Activated CD4-positive, alpha-beta memory T cell treated with anti-CD3 and anti-CD28 coated beads for 36 hours (primary cell): ENCODE measurements at places on chromosomes 5 and 9.

- no peak for DNase-seq
Measured at GRCh38 chr5:76642390-76643040, 19.3 kb upstream of the F2RL2 start.

DNA sequence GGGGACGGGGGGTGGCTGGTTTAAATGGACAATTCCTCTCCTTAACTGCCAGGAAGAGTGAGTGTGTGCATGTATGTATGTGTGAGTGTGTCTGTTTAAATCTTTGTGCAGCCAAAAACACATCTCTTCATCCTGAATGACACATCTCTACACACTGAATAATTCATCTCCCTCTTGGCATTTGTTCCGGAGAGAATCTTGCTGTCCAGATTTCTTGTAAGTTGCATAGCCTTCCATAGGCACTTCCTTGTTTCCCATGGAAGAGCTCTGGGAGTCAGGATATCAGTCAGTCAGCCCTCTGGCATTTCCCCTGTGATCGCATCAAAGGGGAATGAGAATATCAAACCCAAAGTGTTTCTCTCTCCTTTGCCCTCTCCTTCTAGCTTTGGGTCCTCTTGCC is 74.7 kb downstream of the WWC1 start:
- no peak for DNase-seq

- no peak for DNase-seq
Measured at GRCh38 chr9:3980771-3981170, 319.1 kb downstream of the GLIS3 start.

DNA sequence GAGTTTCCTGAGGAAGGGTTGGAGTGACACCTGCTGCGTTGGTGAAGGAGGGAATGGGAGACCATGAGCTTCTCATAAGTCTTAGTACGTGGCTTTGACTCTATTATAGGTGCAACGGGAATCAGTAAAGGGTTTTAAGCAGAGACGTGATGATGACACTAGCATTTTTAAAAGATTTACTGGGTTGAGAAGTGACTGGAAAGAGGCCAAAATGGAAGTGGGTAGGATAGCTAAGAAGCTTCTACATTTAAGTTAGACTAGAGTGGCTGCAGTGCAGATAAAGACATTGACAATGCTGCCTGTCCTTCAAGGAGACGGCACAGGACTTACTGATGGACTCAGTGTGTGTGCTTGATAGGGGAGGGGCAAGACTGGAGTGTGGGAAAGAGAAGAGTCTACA is 6.2 kb downstream of the GAPT start:
- no peak for DNase-seq

GRCh38 chr5:150065886-150066285 is 20.5 kb downstream of the CSF1R start:
- no peak for DNase-seq

- DNase-seq = no peak
Measured at GRCh38 chr5:98911280-98912040, 17.3 kb downstream of the CHD1 start.

- no peak for DNase-seq
Measured at GRCh38 chr5:34991486-34992238, 56.1 kb downstream of the AGXT2 start.

- no peak for DNase-seq
Measured at GRCh38 chr5:17413691-17414090, 84.3 kb upstream of the TAF11L2 start.

DNA sequence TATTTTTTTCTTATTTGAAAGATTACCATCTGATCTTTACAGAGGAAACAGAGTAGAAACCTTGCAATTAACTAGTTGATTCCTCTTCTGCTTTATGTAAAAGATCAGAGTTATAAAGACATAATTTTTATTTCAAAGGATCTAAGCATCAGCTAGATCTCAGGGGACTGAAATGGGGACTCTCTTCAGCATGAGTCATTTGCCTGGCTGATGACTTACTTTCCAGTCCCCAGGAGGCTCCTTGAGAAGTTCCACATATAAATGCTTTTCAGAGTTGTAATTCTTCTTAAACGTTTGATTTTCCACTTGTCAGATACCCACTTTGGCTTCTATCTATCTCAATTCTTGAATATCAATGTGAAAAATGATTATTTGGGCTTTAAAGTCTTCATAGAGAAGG is 389.4 kb downstream of the RAB3C start:
- no peak for DNase-seq

DNA sequence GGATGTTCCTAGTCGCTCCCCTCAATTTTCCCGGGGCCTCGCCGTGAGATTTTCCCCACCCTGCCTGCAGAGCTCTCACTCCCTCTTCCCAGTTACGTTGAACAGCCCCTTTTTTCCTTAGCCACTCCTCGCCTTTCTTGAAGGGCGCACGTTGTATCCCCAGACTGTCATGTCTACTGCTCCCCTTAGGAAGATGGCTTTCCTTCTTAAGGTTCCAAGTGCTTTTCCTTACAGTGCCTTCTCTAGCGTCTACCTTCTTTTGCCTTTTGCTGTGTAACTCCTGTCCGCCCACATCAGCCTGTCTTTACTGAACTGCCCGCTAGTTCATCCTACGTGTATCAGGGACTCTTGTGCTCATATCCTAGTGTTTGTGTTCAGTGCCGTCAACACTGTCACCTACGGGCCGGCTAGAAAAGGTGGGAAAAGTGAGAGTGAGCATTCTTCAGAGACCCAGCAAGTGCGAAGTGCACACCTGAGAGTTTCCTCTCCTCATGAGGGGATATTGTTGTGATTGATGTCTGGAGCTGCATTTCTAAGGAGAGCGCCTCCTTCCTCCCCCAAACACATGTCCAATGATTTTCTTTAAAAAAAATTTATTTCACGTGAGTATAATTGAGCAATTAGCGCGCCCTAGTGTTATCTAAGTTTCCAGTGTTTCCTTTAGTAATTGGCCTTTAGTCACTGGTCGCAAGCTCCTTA is 764 bp downstream of the CAMLG start:
- peak; percentile 51 for DNase-seq

DNA sequence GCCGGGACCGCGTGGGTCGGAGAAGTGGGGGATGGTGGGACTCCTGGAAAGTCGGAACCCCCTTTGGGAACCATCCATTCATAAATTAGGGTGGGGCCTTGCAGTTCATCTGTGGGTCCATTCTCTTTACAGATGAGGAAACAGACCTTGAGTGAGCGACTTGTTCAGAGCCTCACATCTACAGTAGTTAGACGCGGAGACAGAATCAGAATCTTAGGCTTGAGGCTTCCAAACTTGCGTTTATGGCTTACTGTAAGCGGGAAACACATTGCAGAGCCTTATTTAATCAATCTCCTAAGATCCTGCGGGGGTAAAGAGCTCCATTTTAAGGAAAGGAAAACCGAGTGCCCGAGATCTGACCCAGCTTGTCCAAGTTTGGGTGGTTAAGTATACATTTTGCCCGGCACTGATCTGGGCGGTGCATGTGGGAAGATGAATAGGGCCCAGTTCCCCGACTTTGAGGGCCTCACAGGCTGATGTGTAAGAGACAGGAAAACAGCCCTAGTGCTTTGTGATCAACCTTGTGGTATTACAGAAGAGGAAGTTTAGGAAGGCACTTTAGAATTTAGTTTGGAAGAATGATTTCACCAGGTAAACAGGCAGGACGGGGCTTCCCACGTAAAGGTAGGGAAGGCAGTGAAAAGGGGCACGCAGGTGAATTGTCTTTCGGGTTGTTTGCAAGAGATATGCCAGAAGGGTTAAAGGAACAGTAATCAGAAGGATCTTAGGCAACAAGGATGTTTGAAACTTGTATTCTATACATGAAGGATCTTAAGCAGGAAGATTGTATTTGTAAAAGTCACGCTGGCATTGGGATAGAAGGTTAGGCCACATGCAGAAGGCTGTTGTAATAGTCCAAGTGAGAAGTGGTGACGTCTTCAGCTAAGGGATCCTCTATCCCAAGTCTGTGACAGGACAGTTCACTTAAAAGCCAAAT is 744 bp downstream of the TARS1 start:
- peak; percentile 52 for DNase-seq

GRCh38 chr9:93098236-93098946 is 2.4 kb downstream of the CARD19 start:
- DNase-seq = peak; percentile 84

- DNase-seq = no peak
Measured at GRCh38 chr9:124684169-124684568, 86.9 kb downstream of the NR6A1 start.

- DNase-seq = no peak
Measured at GRCh38 chr5:38793099-38793498, 52.7 kb upstream of the OSMR start.

GRCh38 chr9:128372188-128372641 is 1.0 kb downstream of the URM1 start:
- no peak for DNase-seq

DNA sequence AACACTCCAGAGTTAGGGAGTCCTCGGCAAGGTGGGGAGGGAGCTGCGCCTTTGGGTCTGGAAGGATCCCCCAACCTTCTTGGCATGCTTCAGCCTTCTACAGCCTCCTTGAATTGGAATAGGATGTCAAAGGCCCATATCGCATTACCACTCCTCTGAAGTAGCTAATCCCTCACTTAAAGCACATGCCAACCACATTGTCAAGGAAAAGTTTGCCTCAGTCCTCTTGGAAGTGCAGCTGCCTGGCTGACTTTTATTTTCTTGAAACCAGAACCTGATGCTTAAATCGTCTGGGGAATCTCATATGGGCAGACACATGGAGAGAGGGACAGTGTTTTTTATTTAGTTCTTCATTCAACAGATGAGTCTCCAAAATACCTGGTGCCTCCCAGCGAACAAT is 14.5 kb downstream of the CXCL14 start:
- DNase-seq = no peak

DNA sequence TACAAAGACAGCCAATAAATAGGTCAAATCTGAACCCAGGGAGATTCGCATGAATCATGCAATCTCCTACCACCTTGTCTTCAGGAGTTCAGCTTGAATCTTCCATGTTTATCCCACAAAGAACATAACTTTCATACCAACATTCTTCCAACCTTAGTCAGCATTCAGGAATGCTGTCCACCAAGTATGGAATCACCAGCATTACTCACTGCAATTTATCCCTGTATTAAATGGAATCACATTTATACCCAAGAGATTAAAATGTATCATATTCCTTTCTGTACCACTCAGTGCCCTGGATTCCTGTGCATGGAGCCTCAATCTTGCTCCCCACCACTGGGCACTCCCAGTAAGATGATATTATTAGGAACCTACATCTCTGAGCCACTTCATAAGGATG is 162.6 kb downstream of the GLIS3 start:
- no peak for DNase-seq

DNA sequence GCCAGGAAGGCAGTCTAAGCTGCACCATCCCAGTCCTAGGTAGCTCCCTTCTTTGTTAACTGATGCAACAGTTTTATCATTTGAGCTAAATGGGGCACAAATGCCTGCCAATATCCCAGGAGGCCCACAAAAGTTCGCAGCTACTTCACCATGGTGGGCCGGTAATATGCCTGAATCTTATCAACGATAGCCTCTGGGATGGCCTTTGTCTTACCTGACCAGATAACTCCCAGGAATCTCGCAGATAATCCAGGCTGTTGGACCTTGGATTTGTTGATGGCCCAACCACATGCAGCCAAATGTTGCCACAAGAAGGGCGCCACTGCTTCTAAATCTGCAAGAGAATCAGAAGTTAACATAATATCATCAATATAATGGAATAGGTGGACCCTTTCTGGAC is 83.8 kb upstream of the ATP10B start:
- no peak for DNase-seq

GRCh38 chr9:29325894-29326293 is 1752.6 kb upstream of the C9orf72 start:
- no peak for DNase-seq

DNA sequence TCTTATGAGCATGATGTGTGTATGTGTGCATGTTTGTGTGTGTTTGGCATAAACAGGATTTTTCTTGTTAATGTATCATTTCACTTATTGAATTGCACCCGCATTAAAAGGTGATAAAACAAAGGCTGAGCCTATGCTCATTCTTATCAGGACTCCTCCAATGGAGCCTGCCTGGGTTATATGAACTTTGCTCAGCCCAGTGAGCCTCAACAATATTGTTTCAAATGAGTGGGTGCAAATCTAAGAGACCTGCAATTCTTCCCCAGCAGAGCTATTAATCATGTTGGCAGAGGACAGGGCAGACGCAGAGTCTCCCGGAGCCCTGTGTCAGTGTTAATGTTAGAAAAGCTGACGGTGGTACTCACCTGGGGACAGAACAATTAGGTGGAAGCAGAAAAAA is 71.6 kb downstream of the SH3RF2 start:
- no peak for DNase-seq

DNA sequence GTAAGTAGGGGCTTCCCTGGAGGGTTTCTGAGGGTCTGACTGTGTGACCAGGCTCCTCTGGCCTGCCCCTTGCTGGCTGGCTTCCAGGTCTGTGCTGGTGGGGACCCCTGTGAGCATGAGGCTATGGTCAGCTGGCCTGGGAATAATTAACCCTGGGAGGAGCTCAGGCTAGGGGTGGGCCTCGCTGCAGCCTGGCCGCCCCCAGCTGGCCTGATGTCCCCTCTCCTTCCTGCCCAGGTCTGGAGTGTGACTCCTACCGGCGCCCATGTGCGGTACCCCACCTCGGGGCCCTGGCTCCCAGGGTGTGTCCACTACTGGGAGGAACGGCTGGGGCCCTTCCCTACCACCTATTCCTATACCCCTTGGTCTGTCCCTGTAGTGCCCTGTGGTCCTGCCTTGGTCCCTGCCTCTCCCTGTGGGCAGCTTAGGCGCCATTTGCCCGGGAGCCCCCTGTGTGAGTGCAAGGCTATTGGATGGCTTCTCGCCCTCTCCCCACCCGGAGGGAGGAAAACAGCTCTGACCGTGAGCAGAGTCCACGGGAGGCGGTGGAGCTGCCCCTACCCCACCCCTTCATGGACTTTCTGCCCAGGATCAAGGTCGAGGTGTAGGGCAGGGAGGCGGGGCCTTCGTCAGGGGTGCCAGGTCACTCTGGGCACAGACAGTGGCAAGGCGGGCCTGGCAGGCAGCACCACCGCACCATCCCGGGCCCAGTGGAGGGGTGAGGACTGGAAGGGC is 9.4 kb downstream of the RXRA start:
- DNase-seq = no peak

DNA sequence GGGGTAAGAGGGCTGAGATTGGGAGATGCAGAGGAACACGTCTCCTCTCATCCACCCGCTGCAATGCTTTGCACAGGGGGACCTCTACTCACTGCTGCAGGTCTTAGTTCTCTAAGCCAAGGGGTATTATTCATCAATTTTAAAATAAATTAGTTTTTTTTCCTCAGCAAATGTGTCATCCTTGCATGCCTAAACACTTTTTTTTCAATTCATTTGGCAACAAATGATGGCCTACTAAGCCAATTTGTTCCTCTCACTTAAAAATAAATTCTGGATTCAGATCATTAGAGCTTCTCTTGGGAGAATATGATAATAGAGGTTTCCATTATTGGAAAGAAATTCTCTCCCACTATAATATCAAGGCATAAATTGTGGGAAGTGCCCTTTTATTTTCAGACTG is 338.3 kb downstream of the IRX1 start:
- no peak for DNase-seq

- no peak for DNase-seq
Measured at GRCh38 chr9:20694248-20694647, 10.2 kb downstream of the FOCAD start.

GRCh38 chr9:113614843-113615648 is 151.5 kb downstream of the RGS3 start:
- DNase-seq = peak; percentile 65
